ENCODE measurements at places on chromosomes 3 and 15. TPM values are rescaled to one million over a fixed set of nuclear protein-coding genes. Genes with fewer than 3 reads are reported as not detected.

CKMT1A gene
- total RNA-seq: not detected

RPUSD2 gene
- total RNA-seq: 22.8 TPM

GRCh38 chr15:54979964-54980363 lies 216.8 kb downstream of the RSL24D1 start:
- no peak for DNase-seq

- no peak for DNase-seq
Observed at GRCh38 chr3:54279005-54279583, 156.7 kb downstream of the CACNA2D3 start.

TRPC1 gene
- 3.8 TPM for total RNA-seq

TEX55 gene
- not detected for total RNA-seq

- DNase-seq: no peak
Observed at GRCh38 chr3:38404286-38404685, 49.4 kb upstream of the ACVR2B start.

C2CD4A gene
- total RNA-seq: not detected

DNA sequence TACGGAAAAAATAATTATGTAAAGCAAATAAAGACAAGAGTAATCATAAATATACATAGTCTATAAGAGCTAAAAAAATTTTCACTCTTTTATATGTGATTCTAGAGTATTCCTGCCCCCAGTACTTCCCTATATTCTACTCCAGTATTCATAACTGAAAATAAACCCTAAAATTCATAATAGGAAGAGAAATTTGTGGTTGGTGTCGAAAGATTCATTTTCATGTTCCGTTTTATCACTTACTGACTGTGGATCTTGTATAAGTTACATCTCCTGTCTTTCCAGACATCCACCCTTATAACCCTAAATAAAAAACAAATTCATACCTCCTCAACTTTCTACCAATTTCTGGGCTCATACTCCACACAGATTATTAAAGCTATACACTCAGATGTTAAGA lies 16.0 kb upstream of the MBNL1 start:
- no peak for DNase-seq

GRCh38 chr3:51704511-51704950 lies 2.3 kb upstream of the GRM2 start:
- DNase-seq: no peak

All from B cell (primary cell).